ENCODE measurements at places on chromosomes 7 and 10.

DNA sequence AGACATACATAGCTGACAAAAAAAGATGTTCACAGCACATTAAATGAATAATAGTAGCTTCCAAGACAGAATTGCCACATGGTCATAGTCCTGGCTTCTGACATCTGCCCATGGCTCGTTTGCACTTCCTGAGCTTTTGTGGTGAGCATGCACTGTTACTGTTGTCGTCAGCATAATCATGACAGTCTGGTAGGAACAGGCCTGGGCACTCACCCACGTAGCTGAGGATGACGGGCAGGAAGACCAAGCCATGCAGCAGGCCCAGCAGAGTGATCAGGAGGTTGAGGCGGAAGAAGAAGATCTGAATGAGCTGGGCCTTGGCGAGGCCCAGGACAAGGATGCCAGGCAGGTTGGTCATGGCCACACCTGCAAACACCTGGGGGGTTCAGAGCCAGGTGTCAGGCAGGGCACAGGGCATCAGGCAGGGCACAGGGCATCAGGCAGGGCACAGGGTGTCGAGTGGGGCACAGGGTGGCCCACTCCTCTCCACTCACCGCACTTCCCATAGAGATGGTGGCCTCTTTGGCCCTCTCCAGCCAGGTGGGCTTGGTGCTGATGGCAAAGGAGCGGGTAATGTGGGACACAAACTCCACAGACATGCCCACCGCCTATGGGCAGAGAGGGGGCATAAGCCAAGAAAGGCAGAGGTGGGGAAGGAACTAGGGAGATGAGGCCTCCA, 25.3 kb upstream of the NUDCD3 start:
- no peak for DNase-seq

- no peak for DNase-seq
These were observed 25.1 kb upstream of the FAM20C start for GRCh38 chr7:167090-167855.

- DNase-seq, result no peak
These were observed 1.0 kb downstream of the CYP51A1 start for GRCh38 chr7:92133133-92133736.

DNA sequence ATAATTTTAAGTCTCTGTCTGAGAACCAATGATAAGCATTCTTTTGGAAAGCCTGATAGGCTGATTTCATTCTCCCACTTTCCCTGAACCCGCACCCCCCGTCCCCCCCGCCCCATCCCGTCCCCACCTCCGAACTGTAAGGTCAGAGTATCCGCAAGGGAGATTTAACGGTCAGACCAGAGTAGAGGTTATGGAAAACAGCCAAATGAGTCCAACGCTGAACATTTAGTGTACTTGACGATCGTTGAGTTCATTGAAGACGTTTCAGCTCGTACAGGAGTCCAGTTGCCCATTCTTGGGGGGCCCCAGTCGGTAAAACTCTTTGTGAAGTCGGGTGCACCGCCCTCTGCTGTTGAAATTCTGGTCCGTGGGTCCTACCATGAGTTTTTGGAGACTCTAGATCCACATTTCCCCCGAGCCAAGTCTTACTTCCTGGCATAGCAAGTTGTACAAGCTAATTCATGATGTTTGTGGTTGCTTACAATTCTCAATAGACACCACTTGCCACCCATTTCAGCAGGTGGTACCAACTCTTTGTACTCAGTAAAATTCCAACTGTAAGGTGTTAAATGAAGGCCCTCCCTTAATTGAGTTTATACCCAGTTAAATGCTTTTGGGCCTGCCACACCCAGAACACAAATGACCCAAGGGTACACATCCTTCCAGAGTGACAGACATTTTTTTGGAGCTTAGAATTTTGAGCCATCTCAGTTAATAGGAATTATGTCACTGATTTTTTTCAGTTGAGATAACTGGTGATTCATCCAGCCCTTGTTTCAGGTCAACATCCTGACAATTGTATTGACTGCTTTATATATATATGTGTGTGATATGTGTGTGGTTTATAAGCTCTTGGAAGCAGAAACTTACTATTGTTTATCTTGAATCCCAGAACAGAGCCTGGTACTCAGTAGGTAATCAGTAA, 1.2 kb downstream of the MARCHF5 start:
- DNase-seq, result no peak

Data from activated CD8-positive, alpha-beta memory T cell treated with anti-CD3 and anti-CD28 coated beads for 1 hour (primary cell).